ENCODE measurements at places on chromosomes 5 and 9. TPM values are rescaled to one million over a fixed set of nuclear protein-coding genes. Genes with fewer than 3 reads are reported as not detected.

DNA sequence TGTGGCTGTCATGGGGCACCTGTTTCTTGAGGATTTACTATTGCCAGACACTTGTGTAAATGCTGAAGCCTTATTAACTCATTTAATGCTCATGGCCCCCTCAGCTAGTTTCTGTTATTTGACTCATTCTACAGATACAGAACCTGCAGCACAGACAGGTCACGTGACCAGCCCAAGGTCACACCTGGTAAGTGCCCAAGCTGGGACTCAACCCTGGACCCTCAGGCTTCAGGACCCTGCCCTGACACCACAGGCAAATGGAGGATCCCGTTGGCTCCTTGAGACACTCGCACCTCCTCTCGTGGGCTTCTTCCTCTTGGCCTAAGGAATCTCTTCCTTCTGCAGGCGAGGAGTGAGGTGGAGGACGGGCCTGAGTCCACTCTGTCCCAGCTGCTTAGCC is 10.6 kb upstream of the NEURL1B start:
- peak; percentile 14 for DNase-seq

The GPRIN1 gene
- 0.53 TPM for total RNA-seq

The SHC3 gene
- 5.3 TPM for total RNA-seq

- DNase-seq: peak; percentile 77
Observed at GRCh38 chr9:13033959-13034693, 245.4 kb downstream of the MPDZ start.

DNA sequence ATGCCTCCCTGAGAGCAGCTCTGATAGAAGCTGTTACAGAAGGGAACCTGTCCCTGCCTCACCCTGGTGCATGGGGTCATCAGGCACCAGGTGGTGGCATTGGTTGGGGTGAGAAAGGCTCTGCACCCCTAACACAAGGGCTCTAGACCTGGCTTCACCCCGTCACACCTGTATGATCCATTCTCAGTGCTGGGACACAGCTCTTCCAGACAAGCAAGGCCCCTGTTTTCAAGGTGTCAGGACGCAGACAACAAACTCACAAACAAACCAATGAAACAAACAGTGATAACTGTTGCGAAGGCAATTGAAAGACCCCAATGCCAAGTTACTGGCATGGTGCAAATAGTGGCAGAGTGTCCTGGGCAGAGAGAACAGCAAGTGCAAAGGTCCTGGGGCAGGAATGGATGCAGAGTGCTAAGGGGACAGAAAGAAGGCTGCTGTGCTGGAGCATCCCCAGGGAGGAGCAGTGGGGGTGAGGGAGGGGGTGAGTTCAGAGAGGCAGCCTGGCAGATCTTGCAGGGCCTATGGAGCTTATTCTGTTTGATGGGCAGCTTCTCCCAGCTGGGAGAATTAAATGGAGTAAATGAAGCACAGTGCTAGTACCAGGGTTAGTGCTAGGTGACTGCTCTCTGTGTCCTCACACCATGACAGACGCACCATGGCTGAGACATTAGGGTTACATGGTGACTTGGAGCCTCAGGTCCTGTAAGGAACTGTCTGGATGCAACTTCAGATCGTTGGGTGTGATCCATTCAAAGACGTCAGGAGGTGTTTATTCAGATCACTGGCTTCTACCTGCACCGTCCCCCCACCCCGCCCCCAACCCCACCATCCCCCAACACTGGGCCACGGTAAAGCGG is 67.9 kb upstream of the UNC5A start:
- DNase-seq: peak; percentile 5

- no peak for DNase-seq
Observed at GRCh38 chr5:130689831-130690230, 475.2 kb downstream of the HINT1 start.

- DNase-seq: no peak
Observed at GRCh38 chr5:17282283-17283120, 65.1 kb downstream of the BASP1 start.

- DNase-seq: no peak
Observed at GRCh38 chr9:78898234-78898633, 601.3 kb downstream of the PSAT1 start.

DNA sequence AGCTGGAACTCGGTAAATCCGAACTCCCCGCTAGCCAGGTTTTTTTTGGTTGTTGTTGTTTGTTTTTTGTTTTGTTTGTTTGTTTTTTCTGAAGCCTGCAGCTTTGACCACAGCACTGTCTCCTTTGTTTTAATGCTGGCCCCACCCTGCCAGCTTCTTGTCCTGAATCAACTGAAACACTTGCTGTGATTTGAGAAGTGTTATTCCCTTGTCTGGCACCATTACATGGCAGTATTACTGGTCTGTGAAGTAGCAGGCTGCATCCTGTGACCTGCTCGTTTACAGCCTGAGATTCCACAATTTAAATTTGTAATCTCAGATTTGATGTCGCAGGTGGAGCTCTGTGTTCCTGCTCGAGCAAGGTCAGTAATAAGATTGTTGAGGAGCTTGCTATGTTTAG is 1.4 kb upstream of the SLC36A2 start:
- no peak for DNase-seq

GRCh38 chr9:100196215-100196614 is 97.2 kb downstream of the INVS start:
- DNase-seq: no peak

Data from sciatic nerve (tissue), 2 donors.